ENCODE measurements at places on chromosomes 6 and 20.

- DNase-seq, result no peak
Measured at GRCh38 chr20:62165762-62166399, 16.9 kb upstream of the MTG2 start.

- no peak for DNase-seq
Measured at GRCh38 chr6:131197716-131198115, 62.4 kb downstream of the AKAP7 start.

DNA sequence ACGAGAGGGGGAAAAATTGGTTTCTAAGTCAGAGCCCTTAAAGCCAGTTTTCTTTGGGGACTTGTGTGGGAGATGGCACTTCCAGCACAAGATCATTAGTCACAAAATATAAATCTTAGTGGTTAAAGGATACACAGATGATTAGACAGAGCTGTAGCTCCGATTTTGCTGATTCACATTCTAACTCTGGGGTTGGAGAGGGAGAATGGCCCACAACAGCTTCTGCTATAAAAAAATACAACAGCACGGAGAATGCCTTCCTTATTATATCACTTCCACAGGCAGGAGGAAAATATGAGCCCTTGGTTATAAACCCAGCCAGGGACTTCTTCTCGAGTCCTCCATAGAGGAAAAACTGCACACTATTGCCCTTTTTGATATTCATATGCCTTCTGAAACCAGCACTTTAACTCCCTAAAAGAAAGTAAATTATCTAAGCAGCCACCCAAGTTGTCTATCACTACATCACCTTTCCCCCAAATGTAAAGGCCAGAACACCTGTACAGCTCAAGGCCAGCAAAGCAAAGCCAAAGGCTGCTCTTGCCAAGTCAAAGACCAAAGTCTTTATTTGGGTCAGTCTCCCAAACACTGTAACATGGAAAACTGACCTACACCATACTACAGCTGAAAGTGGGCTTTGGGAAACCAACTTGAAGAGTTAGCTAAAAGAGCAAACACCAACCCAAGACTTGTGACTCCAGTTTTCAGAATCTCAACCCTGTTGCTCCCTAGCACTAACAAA, 10.4 kb downstream of the MRPL14 start:
- DNase-seq, result peak; percentile 93

DNA sequence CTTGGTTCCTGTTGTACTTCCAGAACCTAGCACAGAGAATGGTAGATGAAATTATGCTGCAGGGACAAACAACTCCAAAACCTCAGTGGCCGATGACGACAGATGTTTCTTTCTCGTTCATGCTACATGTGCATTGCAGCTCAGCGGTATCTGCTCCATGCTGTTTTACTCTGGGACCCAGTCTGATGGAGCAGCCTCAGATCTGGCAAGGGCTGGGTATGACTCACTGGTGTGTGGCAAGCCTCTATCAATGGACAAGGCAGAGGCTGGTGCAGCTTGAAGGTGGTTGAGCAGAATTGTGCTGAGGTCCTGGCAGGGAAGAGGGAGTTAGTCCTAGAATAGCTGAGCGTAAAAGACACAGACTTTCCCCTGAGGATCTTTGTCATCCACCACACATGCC, 10.3 kb upstream of the BLCAP start:
- DNase-seq, result no peak

DNA sequence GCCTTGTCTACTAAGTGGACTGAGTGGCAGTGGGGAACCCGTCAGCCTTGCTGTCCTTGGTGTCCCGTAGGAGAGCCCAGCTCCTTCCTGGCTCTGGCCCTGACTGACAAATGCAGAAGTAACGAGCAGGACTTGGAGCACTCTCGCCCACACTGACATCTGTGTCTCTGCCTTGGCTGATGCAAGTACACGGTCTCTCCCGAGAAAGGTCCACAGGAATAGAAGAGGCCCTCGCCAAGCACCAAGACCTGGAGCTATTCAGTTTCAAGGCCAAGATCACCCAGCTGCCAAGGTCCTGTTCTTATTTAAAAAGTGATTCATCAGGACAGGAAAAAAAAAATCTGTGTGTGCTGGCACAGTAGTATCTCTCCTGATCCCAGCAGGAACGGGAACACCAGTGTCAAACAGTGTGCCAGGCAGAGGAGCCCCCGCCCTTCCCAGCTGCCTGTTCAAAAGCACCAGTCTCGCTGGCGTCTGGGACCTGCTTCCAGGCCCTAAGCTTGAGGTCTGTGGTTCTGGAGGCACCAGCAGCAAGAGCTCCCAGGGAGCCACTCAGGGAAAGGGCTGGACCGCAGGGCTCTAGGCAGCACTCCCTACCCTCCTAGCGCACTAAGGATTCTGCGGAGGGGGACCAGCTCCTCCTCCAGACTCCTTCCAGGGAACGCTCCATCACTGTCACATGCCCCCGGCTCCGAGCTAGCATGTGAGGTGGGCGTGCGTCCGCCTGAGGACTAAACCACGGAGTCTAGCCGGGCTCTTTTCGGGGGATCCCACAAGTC, 376.9 kb downstream of the RNGTT start:
- peak; percentile 12 for DNase-seq

DNA sequence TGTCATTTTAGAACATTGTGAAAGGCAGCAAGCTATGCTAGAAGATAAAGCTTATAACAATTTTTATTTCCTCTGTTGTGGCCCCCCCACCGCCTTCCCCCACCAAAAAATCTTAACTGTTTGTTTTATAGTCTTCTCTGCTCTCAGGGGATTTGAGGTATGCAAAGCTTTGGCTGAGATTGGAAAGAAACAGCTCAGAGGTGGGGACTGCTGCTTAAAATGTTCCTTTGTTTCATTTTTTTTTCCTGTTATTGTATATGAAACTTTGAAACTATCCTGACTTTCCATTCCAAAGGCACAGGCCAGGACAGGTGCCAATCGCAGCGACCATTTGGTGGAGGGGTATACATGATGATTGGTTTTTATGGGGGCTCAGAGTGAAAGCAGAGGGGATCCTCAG, 114.7 kb upstream of the PHACTR1 start:
- no peak for DNase-seq

DNA sequence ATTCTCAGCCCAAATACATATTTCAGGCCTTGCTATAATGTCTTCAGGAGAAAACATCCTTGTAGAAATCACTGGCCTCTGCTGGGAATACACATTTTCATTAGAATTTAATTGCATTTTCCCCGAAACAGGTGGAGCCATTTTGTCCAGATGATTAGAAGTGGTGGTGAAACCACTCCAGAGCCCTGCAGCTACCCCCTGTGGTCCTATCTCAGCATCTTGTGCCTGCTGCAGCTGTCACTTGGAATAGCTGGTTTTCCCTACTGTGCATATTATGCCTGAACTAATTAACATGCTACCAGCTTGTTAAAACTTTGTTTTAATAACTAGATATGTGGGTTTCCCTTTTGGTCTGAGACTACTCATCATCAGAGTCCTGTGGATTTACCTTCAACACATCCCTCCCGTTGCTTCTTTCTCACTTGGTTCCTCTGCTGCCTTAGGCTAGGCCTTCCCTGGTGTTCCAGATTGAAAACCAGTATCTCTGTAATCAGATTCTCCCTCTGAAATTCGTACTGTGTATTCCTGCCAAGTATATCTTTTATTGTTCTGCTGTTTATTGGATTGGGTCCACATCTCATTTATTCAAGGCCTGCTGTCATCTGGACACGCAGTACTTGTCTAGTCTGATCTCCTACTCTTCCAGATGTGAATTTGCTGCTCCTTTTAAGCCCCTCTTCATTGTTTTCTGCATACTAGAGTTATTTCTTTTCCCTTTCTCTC, 15.2 kb downstream of the DNAH8 start:
- no peak for DNase-seq
